Memory B cell (primary cell): ENCODE measurements at places on chromosomes 12 and 14.

- DNase-seq = no peak
Observed at GRCh38 chr14:67806246-67806645, 10.1 kb downstream of the ZFYVE26 start.

DNA sequence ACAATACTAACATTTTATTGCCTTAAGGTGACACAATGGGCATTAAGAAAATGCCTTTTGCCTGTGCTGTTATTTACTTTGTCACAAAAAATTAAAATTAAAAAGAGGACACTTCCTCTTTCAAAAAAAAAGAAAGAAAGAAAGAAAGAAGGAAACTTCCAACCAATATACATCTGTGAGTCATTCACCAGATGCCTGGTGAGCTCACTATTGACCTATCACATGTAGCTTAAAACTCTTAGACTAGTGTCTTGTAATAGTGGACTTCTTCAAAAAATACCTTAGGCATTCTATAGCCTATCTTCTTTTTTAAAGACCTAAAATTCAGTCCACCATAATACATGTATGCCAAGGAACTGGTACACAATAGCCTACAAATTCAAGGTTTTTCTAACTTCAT is 4.9 kb upstream of the SOX5 start:
- no peak for DNase-seq

GRCh38 chr14:23564181-23564812 is 3.3 kb downstream of the AP1G2 start:
- no peak for DNase-seq

DNA sequence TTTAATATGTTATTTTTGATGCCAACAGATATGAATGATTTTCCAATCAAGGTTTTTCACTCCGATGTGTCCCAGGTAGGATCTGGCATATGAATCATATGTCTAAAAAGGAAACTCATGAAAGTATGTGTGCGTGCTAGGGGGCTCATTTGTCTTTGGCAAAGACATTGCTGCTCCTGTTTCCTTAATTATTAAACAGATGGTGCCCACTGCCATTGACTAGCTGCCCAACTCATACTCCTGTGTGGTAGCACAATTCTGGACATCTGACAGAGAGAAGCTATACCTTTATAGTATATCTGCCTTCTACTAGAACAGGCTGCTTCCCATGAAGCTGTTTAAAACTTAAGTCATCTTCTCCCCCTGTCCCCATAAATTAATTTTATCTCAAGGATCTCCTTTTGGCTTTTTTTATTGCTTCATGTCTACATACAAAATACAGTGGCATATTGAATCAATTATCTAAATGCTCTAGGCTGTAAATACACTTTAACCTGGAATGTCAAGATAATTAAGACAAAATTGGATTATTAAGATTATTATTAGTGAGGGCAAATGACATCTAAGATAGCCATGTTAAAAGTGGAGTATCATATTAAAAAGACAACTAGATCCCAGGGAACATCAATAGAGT is 1.4 kb upstream of the PDE3A start:
- no peak for DNase-seq

GRCh38 chr12:77979597-77980250 is 149.0 kb downstream of the NAV3 start:
- no peak for DNase-seq

DNA sequence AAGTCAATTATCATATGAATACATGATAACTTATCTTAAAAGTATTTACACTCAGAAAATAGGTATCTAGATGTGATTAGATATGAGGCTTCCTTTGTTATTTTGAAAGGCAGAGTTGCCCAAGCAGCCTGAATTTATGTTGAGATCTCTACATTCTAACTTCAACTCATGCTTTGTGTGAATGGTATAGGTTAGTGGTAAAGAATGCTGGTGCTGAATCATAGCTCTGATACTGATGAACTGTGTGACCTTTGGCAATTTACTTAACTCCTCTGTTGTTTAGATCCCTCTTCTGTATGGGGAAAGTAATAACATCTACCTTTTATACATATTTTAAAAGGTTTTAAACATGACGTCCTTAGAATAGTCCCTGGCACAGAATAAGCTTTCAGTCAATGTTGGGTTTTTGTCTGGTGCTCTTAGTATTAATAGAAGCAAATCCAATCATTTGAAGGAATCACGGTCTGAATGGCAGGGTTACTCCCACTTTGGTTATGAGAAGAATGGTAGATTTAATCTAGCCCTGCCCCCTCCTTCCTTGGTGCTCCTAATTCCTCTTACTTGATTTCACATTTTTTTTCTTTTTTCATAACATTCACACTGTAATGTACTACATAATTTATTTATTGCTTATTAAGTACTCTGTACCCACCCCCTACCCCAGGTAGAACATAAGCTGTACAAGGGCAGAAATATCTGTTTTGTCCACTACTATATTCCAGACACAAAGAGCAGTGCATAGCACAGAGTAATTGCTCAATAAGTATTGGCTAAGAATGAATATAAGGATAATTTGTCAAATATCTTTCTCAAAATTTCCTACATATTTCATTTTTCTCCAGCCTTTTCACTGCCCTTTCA is 203.3 kb upstream of the KRR1 start:
- DNase-seq = no peak
